H1 (cell line): ENCODE measurements at places on chromosomes 13 and 19.
A peak's percentile ranks its signal among the peaks of the same experiment; 100 is the strongest.

- DNase-seq: no peak
Measured at GRCh38 chr19:54462047-54462654, 1.4 kb downstream of the LENG9 start.

DNA sequence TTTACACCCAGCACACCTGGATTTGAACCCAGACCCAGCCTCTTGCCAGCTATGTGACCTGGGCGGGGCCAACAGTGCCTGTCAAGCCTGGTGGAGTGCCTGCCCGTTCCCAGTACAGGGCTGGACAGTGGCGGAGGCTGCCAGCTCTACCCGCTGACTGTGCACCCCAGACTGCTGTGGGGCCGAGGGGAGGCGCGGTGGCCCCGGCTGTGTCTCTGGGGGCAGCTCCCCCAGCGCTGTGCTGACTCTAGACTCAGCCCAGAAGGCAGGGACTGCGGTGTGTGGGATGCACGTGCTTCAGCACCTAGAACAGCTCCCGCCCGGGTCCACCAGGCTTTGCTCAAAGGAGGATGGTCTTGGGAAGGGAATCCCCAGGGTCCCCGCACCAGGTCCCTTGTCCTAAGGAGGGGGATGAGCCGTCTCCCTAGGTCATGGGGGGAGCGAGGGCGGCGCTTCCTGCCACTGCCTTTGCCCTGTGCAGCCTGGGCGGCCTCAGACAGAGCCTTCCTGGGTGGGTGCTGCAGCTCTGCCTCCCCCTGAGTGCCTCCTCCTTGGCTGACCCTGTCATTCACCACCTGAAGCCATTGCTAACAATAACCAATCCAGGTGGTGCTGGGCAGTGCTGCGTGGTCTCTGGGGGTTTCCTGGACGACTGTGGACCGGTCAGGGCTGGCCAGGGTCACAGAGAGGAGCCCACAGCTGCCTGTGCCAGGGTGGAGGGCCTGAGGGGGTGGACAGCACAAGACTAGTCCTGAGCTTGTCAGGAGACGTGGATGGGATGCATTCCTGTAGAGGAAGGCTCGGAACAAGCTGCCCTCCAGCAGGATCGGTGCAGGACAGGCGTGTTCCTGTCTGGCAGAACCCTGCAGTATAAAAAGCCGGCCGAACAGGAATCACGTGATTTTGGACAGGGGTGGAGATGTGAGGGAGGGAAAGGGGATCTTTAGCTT, 18.6 kb downstream of the TMEM255B start:
- peak; percentile 84 for DNase-seq

DNA sequence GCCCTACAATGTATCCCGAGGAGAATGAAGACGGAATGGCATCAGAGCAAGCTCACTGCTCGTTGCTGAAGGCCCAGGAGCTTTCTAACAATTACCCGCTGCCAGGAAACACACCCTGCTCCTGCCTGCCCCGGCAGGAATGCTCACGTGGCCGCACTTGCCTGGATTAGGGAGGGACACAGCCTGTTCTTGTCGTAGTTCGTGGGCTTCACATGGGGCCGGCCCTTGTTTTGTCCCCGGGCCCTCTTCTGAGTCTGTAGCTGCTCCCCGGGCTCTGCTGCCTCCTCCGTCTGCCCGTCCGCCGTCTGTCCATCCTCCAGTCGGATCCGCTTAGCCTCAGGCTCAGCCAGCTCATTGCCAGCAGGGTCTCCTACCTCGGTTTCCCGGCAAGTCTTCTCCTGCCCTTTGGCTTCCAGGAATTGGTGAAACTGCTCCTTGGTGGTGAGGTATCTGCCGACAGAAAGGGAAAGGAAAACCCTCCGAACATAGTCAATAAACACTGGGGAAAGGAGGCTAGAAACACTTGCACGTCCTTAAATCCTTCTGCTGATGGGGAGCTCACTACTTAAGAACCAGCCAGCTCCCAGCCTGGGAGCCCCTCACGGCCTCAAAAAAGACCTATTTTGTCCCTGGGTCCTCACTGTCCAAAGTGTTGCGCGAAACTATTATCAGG, 941 bp downstream of the DUS3L start:
- no peak for DNase-seq

DNA sequence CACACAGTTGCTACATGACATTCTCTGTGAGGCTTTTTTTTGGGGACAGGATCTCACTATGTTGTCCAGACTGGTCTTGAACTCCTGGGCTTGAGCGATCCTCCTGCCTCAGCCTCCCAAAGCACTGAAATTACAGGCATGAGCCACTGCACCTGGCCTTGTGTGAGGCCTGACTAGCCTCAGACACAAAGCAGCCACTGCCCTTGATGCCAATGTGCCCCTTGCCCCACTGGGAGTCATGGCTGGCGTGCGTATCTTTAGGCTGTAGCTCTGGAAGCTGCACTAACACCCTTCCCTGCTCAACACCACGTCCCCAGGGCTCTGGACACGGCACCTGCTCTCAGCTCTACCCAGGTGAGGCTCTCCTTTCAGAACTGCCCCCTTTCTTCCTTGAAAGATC, 14.5 kb upstream of the KPTN start:
- no peak for DNase-seq

DNA sequence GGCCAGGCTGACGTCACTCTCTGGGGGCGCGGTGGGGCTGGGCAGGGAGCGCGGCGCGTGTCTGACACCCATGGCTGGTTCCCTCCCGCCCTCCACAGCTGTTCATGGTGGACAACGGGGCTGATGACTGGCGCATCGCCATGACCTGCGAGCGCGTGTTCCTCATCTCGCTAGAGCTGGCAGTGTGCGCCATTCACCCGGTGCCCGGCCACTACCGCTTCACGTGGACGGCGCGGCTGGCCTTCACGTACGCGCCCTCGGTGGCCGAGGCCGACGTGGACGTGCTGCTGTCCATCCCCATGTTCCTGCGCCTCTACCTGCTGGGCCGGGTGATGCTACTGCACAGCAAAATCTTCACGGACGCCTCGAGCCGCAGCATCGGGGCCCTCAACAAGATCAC, 14.7 kb downstream of the KCNN1 start:
- no peak for DNase-seq

GRCh38 chr19:53907193-53907581, 1.9 kb upstream of the CACNG7 start:
- no peak for DNase-seq

GRCh38 chr13:38755793-38756192, 68.9 kb downstream of the FREM2 start:
- no peak for DNase-seq

DNA sequence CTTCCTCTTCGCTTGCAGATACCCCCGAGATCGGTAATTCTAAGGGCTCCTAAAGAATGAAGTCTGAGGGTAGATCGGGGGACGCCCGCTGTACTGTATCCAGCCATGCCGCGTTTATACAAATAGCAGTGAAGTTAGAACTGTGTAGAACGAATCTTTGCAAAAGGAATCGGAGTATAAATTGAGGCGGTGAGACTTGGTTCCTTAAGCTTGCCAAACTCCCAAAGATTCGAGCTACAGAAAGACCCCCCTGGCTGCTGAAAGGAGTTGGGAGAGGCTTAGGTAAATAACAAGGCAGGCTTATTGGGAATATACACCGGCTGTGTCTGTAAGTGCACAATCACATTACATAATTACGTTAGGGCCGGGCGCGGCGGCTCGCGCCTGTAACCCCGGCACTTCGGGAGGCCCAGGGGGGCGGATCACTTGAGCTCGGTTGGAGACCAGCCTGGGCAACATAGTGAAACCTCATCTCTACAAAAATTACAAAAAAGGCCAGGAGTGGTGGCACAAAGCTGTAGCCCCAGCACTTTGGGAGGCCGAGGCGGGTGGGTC, 12.2 kb downstream of the TMEM160 start:
- DNase-seq: no peak

- no peak for DNase-seq
Measured at GRCh38 chr13:83780227-83780626, 102.0 kb downstream of the SLITRK1 start.

DNA sequence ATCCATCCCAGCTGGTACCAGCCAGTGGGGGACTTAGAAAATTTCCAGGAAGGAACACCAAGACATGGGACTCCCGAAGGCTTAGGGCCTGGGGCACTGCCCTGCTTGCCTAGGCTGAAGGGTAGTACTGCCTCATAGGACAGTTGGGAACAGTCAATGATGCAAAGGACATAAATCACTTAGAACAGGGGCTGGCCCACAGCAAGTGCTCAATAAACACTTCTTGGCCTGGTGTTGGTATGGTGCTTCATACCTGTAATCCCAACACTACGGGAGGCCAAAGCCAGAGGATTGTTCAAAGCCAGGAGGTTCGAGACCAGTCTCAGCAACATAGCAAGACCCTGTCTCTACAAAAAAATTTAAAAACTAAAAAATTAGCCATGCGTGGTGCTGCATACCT, 5.8 kb downstream of the KEAP1 start:
- no peak for DNase-seq

DNA sequence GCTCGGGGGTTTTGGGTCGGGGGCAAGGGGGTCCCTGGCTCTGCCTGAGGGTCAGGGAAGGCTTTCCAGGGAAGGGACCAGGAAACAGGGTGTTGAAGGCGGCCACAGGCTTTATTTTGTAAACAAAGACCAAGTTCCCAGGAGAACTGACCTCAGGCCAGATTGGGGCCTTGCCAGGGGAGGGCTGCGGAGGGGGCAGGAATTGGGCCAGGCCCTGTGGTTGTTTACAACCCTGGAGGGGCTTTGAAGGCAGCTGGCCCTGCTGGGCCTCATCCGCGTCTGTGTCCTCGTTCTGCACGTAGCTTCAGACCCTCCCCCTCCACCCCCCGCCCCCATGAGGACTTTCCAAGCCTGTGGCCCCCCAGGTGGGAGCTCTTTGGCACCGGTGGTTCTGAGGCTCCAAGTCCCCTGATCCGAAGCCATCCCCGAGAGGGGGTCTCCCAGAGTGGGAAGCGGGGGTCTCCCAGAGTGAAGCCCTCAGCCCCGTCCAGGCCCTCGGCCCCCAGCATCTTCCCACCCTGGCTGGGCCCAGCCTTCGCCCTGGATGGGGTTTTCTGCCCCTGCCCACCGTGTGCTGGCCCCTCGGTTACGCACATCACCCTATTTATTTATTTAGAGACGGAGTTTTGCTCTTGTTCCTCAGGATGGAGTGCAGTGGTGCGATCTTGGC, 13.5 kb upstream of the BSG start:
- no peak for DNase-seq

- DNase-seq: no peak
Measured at GRCh38 chr13:52737451-52737850, 2.2 kb downstream of the CNMD start.

DNA sequence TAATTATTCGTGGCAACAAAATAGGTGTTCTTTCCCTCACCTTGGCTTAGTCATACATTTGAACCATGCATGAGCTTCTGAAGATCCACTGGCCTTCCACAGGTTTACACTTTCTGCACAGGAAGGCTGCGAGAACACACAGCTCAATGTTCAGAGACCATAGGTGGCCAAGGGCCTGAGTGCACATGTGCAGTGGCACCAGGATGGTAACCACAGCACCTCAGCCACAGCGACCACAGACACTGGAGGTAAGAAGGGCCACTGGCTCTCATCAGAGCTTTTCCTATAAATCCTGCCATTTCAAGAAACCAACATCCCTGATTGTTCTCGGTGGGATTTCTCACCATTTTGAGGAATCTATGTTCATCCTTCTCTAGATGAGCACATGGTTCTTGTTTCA, 1.6 kb downstream of the DCLK1 start:
- DNase-seq: no peak

GRCh38 chr13:91228940-91229339, 118.5 kb upstream of the MIR17HG start:
- DNase-seq: no peak

DNA sequence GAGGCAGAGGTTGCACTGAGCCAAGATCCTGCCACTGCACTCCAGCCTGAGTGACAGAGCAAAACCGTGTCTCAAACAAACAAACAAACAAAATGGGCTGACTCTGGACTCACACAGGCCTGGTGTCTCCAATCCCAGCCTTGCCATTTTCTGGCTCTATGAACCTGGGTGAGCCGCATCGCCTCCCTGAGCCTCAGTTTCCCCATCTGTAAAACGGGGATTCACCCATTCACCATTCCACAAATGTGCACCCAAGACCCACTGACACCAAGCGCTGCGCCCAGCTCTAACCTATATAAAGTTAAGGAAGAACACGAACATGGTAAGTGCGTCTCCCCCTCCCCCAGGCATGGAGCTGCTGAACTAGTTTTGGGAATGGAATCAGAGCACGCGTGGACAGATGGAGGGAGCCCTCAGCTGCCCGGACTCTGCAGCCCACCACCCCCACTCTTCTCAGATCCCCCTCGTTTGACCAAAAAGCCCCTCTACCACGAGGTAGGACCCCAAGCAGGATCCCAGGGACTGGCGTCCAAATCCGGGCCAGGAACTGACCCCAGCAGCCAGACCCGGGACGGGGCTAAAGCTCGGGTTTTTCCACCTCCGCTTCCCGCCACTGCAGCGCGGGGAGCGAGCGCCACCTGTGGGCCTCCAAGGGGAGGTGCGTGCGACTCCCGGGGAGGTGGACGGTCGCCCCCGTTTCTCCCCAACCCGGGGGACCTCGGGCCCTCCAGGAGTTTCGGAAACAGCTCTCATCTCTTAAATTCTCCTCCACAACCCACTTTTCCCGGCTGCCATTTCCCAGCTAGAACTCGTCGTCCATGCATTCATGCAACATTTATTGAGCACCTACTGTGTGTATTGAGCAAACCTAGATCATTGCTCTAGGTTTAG, 33.0 kb upstream of the ADGRE5 start:
- DNase-seq: peak; percentile 19

DNA sequence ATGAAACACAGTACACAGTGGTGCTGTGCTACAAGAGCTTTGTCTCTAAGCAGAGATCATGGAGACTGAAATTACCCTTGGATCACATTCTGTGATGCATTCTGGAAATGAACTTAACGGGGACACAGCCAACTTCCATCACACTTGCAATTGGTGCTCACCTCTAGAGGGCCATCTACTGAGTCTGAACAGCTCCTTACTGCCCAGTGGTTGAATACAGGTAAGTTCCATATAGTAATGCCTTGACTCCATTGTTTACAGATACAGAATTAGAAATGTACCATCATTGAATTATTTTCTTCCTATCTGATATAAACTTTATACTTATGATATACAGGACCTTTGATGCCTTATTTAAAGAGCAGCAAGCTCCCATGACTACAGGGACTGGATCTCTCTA, 686.4 kb downstream of the PCDH9 start:
- DNase-seq: no peak

- DNase-seq: no peak
Measured at GRCh38 chr13:102683637-102684036, 11.2 kb downstream of the METTL21C start.

- DNase-seq: no peak
Measured at GRCh38 chr13:33279414-33280278, 5.9 kb downstream of the STARD13 start.

GRCh38 chr19:31261603-31262212, 87.5 kb downstream of the TSHZ3 start:
- DNase-seq: no peak

DNA sequence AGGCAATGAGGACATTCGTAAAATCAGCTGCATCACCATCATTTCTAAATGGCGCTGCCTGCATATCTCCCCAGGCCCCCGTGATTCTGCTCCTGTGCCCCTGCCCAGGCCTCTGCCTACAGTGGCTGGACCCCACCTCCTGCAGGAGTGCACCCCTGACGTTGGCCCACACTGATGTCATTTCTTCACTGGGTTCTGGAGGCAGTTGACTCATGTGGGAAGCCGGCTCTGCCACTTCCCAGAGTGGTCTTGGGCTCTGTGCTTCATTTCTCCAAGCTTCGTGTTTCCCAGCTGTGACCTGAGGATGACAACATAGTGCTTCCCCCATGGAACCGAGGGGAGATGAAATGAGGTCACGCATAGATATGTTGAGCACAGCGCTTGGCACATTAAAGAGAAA, 19.9 kb downstream of the CCNE1 start:
- no peak for DNase-seq
